Suprapubic skin (tissue), 4 donors: ENCODE measurements at places on chromosomes 3 and 15.

DNA sequence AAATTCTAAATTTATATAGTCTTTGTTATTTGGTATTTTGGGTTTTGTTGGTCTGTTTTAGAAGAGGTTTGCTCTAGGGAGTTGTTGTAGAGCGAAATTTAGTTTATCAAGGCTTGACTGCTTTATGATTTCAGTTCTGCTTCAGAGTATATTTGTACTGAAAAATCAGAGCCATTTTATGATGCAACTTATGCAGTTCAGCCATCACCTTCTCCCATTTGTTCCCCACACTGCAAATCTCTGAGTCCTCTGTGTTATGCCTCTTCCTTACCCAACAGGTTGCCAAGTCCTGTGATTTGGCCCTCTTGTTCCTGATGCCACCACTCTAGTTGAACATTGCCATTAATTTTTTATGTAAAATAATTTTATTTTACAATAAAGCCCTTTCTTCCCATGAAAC is 140.4 kb downstream of the ZNF609 start:
- no peak for DNase-seq
- H3K27me3 ChIP-seq = no peaks in the 10 kb centered on the region
- H3K27ac ChIP-seq = no peak overlapping the region

DNA sequence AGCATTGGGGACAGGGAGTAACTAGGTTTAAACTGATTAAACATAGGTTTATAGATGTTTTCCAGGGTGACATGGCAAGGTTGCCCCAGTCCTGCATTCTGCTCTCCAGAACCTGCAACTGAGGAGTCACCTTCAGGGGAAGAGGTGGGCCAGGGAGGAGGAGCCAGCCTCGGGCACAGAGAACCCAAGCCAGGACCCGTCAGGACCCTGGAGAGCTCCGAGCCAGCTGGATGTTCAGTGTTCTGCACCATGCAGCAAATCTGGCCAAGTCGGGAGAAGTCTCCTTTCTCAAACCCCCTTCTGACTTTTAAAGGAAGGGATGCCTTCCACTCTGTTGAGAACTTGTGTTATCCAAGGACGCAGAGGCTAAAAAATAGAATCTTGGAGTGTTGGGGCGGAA is 62.1 kb upstream of the SLC6A11 start:
- H3K4me1 ChIP-seq = no peaks in the 10 kb centered on the region
- H3K36me3 ChIP-seq = no peaks in the 10 kb centered on the region
- no peak overlapping the region for H3K4me3 ChIP-seq

DNA sequence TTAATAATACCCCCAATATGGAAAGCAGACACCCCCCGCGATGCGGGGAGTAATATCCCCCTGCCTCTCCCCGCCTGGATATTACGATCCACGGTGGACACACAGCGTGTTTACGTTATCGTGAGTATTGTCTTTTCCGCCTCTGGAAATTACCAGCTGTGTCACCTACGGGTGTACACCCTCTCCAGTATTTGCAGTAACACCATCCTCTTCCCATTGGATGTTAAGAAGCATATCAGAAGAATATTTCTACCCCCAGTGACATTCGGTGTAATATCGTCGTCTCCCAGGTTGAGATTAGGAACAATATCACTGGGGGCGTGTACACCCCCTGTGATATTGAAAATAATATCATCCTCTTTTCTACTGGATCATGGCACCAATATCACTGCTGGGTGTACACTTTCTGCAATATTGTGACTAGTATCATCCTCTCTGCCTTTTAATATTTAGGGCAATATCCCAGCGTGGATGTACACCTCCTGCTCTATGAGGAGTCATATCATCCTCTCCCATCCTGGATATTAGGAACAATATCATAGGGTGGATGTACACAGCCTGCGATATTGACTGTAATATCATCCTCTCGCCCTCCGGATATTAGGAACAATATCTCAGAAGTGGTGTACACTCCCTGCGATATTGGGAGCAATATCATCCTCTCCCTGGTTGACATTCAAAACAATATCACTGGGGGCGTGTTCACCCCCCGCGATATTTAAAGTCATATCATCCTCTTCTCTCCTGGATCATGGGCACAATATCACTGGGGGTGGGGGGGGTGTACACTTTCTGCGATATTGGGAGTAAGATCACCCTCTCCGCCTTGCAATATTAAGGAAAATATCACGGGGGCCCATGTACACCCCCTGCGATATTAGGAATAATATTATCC is 20.3 kb upstream of the BMF start:
- H3K36me3 ChIP-seq = no peaks in the 10 kb centered on the region
- no peak overlapping the region for H3K4me3 ChIP-seq
- DNase-seq = no peak
- H3K4me1 ChIP-seq = peaks cover 10% of the 10 kb centered on the region

DNA sequence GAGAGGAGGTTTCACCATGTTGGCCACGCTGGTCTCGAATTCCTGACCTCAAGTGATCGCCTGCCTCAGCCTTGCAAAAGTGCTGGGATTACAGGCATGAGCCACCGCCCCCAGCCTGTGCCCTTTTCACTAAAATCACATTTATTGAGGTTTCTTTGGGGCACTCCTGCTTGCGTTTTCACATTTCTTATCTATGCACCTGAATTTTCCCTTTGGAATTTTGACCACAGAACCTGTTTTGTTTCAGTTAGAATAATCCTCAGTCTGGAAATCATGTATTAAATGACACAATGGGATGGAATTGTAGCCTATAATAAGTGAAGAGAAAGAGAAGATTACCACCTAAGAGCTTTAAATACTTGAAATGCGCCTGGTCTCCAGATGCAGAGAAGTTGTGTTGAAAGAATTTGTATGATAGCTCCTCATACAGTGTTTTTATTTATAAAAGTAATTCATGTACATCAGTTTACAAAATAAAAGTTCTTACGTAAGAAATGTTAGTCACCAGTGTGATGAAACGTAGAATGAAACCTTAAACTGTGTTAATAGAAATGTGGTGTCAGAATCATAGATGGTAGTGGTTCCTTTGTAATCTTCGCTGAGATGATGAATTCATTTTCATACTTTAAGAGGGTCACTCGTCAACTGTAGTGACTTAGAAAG is 107.0 kb downstream of the TCF12 start:
- H3K27me3 ChIP-seq = no peaks in the 10 kb centered on the region
- H3K4me1 ChIP-seq = peaks cover 15% of the 10 kb centered on the region
- H3K27ac ChIP-seq = no peak overlapping the region

DNA sequence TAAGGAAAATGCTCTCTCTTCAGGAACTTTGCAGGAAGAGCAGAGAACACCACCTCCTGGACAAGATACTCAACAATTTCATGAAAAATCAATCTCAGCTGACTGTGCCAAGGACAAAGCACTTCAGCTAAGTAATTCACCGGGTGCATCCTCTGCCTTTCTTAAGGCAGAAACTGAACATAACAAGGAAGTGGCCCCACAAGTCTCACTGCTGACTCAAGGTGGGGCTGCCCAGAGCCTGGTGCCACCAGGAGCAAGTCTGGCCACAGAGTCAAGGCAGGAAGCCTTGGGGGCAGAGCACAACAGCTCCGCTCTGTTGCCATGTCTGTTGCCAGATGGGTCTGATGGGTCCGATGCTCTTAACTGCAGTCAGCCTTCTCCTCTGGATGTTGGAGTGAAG is 200.5 kb downstream of the AKAP13 start:
- peak overlapping the region; percentile 45 for H3K4me3 ChIP-seq
- H3K27ac ChIP-seq = peak overlapping the region; percentile 89
- peaks cover 32% of the 10 kb centered on the region for H3K36me3 ChIP-seq
- H3K4me1 ChIP-seq = peaks cover 56% of the 10 kb centered on the region
- no peak for DNase-seq

GRCh38 chr3:149270180-149270579 is 48.6 kb upstream of the CP start:
- no peak overlapping the region for H3K4me3 ChIP-seq
- no peaks in the 10 kb centered on the region for H3K4me1 ChIP-seq
- no peak for DNase-seq

DNA sequence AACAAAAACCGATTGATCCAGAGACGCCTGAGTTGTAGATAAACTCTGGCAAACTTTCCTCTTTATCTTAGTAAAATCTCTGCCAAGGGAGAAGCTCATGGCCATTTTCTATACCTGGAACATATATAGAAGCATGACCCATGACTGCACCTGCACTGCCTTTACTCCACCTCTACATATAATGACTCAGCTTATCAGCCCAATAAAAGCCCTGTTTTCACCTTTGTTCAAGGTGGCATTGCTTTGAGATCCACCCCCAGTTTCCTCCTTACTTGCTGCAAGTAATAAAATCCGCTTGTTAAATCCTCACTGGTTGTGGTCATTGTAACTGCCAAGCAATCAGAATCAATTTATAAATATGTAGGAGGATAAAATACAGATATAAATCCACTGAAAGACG is 1280.4 kb downstream of the NSUN3 start:
- no peak overlapping the region for H3K4me3 ChIP-seq
- H3K27me3 ChIP-seq = no peaks in the 10 kb centered on the region
- no peak overlapping the region for H3K27ac ChIP-seq

- H3K4me1 ChIP-seq = no peaks in the 10 kb centered on the region
- H3K27me3 ChIP-seq = peaks cover 7% of the 10 kb centered on the region
- DNase-seq = no peak
- no peak overlapping the region for H3K4me3 ChIP-seq
These were observed 214.2 kb upstream of the PROK2 start for GRCh38 chr3:71998995-71999673.

DNA sequence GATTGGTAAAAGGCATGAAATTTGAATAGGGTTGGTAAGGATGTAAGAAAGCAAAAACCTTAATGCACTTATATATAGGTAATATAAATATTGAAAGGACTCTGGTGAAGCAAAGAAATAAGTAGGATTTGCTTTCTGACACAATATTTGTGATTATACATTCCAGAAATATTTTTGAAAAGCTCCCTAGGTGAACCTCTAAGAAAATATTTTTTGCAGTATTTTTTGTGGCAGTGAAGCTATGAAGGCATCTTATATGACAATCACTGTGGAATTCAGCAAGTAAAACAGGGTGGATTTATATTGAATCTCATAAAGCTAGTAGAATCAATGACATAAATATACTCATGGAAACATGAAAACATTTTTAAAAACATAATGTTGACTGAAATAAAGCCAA is 119.6 kb upstream of the EPHA3 start:
- H3K4me1 ChIP-seq = no peaks in the 10 kb centered on the region
- no peak for DNase-seq
- no peaks in the 10 kb centered on the region for H3K36me3 ChIP-seq
- no peak overlapping the region for H3K4me3 ChIP-seq
- no peak overlapping the region for H3K27ac ChIP-seq

DNA sequence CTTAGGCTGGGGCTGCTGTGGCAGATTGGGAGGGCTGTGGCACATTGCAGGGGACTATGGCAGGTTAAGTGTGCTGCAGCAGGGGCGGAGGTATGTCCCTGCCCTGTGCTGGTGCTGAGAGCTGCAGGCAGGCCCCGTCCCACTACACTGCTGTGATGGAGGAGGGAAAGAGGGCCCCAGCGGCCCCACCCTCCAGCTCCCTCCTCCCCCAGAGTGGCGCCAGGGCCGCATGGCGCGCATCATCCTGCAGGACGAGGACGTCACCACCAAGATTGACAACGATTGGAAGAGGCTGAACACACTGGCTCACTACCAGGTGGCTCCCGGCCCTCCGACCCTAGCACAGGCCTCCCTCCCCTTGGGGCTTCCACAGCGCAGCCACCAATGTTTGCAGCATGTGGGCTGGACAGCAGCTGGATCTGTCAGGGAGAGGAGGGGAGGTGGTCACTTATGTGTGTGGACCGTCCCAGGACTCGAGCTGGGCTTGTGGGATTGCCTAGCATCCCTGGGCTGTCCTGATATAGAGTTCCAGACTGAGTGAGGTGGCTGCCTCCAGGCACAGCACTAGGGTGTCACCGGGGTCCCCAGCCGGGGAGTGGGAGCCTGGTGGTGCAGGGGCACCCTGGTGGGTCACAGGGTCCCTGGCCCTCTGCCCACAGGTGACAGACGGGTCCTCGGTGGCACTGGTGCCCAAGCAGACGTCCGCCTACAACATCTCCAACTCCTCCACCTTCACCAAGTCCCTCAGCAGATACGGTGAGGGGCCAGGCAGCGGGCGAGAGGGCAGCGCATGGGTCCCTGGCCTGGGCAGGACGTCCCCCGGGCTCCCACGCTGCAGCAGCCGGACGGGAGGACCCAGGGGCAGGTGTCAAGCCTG is 46.1 kb downstream of the PLXNA1 start:
- no peaks in the 10 kb centered on the region for H3K4me1 ChIP-seq
- no peaks in the 10 kb centered on the region for H3K27me3 ChIP-seq
- no peak for DNase-seq
- no peak overlapping the region for H3K4me3 ChIP-seq
- no peak overlapping the region for H3K27ac ChIP-seq
- peaks cover 93% of the 10 kb centered on the region for H3K36me3 ChIP-seq

GRCh38 chr15:74322558-74323180 is 44.8 kb downstream of the CYP11A1 start:
- DNase-seq = no peak
- no peaks in the 10 kb centered on the region for H3K27me3 ChIP-seq
- peaks cover 23% of the 10 kb centered on the region for H3K4me1 ChIP-seq
- no peak overlapping the region for H3K27ac ChIP-seq
- no peaks in the 10 kb centered on the region for H3K36me3 ChIP-seq

DNA sequence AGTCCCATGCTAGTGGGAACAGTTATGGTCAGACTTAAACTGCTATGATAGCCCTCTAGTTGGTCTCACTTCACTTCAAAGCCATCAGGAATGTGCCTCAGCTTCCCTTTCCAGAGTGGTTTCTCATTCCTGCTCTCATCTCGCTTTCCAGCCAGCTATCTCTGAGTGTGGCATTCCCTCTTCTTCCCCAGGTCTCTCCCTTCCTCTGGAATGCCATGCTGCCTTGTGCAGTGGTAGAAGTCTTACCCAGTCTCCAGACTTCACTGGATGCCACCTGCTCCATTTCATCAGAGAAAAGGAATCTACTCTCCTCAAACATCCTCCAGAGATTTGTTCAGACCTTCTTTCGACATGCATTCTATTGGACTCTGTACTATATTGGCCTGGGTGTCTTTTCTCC is 83.0 kb downstream of the AGBL1 start:
- DNase-seq = no peak
- no peaks in the 10 kb centered on the region for H3K4me1 ChIP-seq
- H3K36me3 ChIP-seq = no peaks in the 10 kb centered on the region

- H3K27me3 ChIP-seq = no peaks in the 10 kb centered on the region
- no peak overlapping the region for H3K27ac ChIP-seq
- no peak for DNase-seq
- no peak overlapping the region for H3K4me3 ChIP-seq
- H3K4me1 ChIP-seq = peaks cover 13% of the 10 kb centered on the region
These were observed 71.3 kb upstream of the FNDC3B start for GRCh38 chr3:171967932-171968678.

GRCh38 chr15:60480149-60480548 is 1.2 kb upstream of the ICE2 start:
- peaks cover 44% of the 10 kb centered on the region for H3K4me1 ChIP-seq
- H3K27me3 ChIP-seq = no peaks in the 10 kb centered on the region
- no peak for DNase-seq

DNA sequence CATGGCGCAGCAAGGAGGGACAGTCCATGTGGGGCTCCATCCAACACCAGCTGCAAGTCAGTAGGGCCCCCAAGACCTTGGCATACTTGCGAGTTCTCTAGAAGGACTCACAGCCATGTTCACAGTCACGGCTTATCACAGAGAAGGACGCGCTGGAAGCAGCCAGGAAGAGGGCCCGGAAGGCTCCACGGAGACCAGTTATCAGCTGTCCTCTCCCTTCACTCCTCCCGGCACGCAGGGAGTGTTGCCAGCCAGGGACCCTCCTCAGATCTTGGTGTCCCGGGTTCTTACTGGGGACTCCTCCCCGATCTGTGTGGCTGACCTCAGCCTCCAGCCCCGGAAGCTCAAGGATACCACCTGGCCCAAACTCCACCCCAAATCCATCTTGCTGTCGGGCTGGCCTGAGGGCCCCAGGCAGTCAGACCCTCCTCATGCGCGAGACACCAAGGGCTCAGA is 68.0 kb downstream of the SLTM start:
- DNase-seq = no peak
- H3K4me1 ChIP-seq = peaks cover 10% of the 10 kb centered on the region
- no peaks in the 10 kb centered on the region for H3K36me3 ChIP-seq
- H3K27me3 ChIP-seq = no peaks in the 10 kb centered on the region
- H3K27ac ChIP-seq = peak overlapping the region; percentile 27
- H3K4me3 ChIP-seq = peak overlapping the region; percentile 39
